Stimulated activated CD4-positive, alpha-beta T cell treated with anti-CD3 and anti-CD28 coated beads, TNF-alpha, amount 100 ng/mL, for 48 hours (primary cell): ENCODE measurements at places on chromosomes 11 and 22.
A peak's percentile ranks its signal among the peaks of the same experiment; 100 is the strongest.

- no peak for DNase-seq
These were observed 118.7 kb downstream of the PGR start for GRCh38 chr11:101010899-101011298.

- DNase-seq, result no peak
These were observed 389.6 kb upstream of the ARHGAP42 start for GRCh38 chr11:100297516-100297915.

- DNase-seq, result no peak
These were observed 1.9 kb downstream of the RHOD start for GRCh38 chr11:67058506-67058905.

- DNase-seq, result peak; percentile 91
These were observed at the start of gene PPP6R2 for GRCh38 chr22:50342651-50343540. Gene PPP6R2 (plus strand): TSS chr22:50343327. CDS start chr22:50393909, 50,582 bp downstream.

DNA sequence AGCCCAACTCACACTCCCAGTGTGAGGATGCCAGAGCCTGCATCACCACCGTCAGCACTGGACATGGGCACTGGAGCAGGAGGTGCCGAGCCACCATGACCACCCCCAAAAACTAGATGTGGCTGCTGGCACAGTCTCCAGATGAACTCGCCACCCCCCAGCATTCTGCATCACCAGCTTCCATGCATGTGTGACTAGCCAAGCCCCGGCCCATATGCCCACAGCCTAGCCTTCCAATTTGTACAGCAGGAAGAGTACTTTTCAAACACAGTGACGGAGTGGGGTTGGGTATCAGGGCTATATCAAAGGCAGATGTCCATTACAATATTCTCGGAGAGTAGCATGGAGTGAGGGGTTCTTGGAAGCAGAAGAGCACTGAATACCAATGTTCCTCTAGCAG, 62.9 kb downstream of the SMCO4 start:
- DNase-seq, result no peak

DNA sequence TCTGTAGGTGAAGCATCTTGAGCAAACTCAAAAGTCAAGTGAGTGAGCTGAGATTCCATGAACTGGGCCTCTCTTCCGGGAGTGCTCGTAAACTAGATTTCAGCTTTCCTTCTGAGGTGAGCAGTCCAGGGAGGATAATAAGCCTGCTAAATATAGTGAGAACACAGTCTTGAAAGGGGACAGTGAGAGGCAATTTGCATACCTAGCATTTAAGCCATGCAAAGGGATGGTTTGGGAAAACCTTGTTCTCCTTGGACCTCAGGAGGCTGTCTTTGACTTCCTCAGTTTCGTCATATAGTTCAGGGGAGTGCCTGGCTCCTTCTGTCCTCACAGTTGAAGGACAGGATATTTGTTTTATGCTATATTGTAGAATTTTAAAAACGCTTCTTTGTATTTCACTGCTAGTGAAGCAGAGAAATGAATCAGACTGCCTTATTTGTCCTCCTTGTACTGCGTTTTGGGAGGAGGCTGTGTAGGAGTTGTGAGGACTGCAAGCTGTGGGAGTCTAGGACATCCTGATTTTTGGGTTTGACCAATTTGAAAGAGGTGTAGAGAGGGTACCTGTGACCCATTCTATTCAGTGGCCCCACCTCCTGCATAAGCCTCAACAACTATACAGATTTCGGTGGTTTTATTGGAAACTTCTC, 11.0 kb upstream of the SORL1-AS1 start:
- DNase-seq, result no peak

GRCh38 chr22:37193629-37194191, 5.7 kb upstream of the C1QTNF6 start:
- DNase-seq, result no peak

DNA sequence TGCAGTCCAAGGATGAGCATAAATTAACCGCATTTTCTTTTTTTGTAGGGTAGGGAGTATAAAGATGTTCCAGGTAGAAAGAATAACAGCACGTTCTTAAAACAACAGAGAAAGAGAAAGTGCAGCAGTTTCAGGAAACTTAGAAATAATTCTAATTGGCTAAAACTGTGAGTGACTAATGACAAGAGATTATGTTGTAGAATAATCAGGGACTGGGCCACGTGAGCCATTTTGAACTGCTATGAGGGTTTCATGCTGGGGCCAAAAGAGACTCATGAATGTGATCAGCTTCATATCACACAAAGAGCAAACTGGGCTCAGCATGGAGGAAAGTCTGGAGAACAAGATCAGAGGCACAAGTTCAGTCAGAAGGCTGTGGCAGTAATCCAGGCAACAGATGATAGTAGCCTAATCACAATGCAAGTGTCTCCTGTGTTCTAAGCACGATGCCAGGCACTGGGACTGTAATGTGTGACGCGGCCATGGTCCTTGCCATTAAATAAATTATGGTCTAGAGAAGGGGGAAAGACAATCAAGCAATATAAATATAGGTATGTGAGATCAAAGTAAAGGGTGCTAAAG, 17.9 kb downstream of the CWF19L2 start:
- no peak for DNase-seq

DNA sequence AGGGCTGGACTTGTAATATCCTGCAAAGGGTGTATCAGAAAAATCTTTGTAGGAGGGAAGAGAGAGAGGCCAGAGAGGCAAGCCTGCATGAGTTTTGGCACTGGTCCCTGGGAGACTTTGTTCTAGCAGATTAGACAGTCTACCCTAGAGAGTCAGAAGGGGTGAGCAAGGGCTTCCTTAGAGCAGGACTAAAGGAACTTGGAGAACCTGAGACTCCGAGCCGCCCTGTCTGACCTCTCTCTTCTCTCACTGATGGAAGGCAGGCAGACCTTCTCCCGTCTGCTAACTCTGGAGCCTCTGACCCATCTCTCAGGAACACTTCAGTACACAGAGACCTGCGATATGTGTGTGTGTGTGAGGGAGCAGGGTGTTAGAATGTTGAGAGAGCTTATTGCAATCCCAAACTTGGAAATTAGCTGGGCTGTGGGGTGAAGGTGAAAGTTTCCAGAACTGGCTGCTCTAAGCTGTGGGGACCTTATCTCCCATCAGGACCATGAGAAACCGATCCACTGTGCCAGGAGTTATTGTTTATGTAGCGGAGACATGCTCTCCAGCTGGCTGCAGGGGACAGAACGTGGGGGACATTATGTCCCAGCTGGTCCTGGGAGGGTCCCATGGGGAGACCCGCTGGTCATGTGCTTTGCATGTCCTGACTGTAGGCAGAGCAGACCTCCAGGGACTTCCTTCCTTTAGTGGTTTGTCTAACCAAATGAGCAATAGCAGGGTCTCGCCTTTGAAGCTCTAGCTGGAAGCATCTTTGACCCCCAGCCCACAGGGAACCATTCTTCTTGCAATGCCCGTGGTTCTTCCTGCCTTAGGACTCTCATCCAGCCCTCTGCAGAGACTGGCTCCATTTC, 51.1 kb downstream of the TIMP3 start:
- no peak for DNase-seq

DNA sequence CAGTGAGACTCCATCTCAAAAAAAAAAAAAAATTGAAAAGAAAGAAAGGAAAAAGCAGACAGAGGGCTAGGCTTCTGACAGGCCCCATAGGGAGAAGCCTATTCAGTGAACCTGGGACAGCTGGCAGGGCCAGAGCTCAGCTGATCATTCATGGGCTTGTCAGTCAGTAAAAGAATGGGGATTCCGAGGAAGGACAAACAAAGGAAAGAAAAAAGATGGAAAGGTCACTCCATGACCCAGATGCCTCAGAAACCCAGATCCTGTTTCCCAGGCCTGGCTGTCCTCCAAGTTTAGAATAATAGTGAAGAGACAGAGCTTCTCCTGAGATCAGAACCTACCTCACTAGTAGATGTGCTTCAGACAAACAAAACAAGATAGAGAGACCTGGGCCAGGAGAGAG, 34.3 kb upstream of the ASPHD2 start:
- DNase-seq, result no peak

- DNase-seq, result no peak
These were observed 25.4 kb downstream of the PI4KA start for GRCh38 chr22:20833225-20833665.

DNA sequence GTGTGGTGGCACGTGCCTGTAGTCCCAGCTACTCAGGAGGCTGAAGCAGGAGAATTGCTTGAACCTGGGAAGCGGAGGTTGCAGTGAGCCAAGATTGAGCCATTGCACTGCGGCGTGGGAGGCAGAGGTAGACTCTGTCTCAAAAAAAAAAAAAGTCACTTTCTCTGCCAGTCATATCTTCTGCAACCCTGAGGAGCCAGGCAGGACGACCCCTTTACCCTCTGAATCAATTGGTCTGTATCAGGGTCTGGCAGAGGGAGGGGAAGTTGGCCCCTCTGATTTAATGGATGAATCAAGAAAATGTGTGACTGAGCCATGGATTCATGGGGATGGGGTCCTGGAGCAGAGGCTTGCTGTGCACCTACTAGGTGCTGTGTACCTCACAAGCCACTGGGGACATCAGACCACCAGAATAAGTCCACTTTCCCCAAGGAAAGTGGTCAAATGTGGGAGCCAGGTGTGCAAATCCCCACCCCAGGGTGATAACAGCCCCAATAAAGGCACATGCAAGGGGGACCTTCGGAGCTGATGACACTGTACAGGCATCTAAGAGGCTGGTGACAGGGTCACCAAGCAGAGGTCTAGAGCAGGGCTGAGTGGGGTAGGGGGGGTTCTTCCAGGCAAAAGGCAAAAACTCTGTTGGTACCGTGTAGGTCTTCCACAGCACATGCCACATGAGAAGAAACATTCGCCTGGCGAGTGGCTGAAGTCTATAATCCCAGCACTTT, 29.0 kb downstream of the TXN2 start:
- no peak for DNase-seq

DNA sequence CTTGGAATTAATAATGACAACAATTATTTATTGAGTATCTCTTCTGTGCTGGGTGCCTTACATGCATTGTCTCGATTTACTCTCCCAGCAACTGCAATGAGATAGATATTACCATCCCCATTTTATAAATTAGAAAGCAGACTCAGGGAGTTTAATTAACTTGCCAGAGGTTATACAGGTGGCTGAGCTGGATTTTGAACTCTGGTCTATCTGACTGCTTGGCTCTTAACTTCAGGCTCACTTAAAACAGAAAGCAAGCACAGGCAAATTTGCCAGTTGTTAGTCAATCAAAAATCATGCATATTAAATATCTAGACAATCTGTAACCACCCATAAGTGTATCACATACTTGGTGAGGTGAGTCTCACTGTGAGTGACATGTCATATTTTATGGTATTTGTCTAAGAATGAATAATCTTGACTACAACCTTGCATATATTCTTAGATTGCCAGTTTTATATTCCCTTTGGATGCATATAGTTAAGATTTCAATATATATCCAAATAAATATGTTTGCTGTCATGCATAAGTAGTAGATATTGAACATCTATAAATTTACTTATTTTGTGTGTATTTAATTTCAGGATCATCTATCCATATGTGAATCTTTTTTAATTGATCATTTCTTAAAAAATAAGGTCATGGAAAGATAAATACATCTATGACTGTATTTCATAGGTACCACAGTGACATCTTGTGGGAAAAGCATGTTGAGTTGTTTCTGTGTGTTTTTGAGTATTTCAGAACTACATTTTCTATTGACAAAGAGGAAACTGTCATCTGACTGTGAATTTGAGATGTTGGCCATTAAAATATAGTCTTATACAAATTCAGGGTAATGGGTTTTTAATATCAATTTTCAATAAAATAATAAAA, 112.0 kb upstream of the ARHGAP42 start:
- DNase-seq, result no peak

- no peak for DNase-seq
These were observed 484 bp downstream of the CHCHD10 start for GRCh38 chr22:23767303-23767672.

GRCh38 chr11:116229236-116229970, 543.4 kb downstream of the BUD13 start:
- no peak for DNase-seq

DNA sequence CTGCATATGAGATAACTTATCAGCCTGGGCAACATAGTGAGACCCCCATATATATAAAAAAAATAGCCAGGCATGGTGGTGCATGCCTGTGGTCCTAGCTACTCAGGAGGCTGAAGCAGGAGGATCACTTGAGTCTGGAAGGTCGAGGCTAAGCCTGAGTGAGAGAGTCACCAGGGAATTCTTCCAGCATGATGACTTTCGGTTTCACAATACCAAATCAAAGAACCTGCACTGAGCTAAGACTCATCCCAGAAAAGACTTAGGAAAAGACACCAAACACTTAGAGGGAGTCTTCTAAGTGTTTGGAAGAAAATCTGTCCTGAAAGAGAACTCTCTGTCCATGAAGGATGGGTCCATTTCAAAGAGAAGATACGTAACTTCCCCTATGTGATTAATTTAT, 12.7 kb downstream of the STK33 start:
- DNase-seq, result no peak

DNA sequence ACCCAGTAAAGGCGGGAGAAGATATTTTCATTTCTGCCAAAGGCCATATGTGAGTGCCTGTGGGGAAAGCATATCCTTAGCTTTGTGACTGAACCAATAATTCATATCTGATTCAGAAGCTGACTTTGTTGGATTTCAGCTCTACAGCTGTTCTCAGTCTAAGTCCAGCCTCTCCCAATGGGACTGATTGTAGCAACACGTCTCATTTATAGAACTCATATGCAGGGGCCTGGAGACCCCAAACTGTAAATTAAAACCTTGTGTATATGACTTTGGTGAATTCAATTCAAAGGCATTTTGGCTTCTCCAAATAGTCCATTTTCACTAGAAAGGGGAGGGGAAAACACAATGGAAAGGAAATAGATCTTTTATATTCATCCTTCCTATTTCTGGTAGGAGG, 250.4 kb upstream of the SORL1-AS1 start:
- no peak for DNase-seq

- no peak for DNase-seq
These were observed 15.9 kb upstream of the CDC42EP2 start for GRCh38 chr11:65298655-65299179.

- peak; percentile 44 for DNase-seq
These were observed 3.8 kb upstream of the OR5A2 start for GRCh38 chr11:59429924-59430516.

DNA sequence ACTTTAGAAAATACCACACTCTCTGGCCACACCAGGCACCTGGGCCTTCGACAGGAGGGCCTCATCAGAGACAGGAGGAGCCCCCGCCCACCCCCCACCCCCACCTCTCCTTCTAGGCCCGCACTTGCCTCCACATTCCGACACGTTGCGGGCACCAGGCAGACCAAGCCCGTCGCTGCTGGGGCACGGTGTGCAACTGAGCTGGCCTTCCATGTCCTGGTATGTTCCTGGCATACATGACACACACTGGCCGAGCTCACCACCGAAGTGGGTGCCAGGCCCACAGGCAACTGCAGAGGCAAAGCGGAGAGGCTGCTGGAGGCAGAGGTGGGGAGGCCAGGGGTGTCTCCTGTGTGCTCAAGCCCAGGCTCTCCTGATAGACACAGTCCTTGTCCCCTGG, 27.0 kb upstream of the TTLL12 start:
- DNase-seq, result no peak

DNA sequence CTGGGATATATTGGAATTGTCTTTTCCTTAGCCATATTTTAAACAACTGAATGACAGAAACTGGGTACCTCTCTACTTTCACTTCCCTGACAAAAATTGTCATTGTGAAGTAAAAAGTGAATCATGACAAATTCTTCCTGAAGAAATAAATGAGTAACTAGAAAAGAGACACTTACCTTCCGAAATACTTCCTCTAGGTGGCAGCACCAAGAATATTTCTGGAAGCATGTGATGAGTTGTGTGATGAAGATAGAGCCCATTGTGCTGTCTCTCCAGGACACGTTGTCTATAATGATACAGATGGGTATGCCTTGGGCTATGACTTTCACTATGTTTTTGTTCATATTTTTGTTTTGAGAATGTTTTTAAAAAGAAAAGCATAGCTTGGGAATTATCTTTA, 21.5 kb downstream of the CASP4 start:
- no peak for DNase-seq

- DNase-seq, result no peak
These were observed 21.7 kb downstream of the DERL3 start for GRCh38 chr22:23817146-23817545.

- DNase-seq, result no peak
These were observed 43.0 kb downstream of the P4HA3 start for GRCh38 chr11:74268456-74268855.
